Amygdala (tissue), 56 donors: ENCODE measurements at places on chromosomes 12 and 14.
A peak's percentile ranks its signal among the peaks of the same experiment; 100 is the strongest.

DNA sequence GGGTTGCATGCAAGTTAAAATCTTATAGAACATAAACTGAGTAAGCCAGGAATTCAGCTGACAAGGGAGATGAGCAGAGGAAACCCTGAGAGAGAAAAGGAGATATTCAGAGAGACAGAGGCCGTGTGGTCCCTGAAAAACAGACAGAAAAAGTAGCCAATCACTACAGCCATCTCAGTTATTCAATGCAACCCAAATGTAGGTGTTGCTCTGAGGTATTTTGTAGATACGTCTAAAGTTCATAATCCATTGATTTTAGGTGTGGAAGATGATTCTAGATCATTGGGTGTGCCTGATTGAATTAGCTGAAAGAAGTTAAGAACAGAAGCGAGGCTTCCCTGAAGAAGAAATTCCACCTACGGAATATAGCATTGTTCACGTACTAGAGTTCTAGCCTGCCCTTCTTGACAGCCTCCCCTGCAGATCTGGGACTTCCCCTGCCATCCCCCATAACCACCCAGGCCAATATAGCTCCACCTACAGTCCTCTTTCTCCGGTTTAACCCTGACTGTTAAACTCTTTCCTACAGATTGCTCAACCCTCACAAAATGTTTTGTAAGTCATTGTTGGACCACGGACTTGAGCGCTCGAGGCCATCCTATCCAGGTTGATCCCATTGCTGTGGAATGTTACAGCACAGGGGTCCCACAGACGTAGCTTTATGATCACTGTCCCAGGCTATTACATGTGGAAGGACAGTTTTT is 21.7 kb downstream of the AICDA start:
- DNase-seq, result no peak

GRCh38 chr12:24127919-24128721 is 178.7 kb upstream of the SOX5 start:
- no peak for DNase-seq

DNA sequence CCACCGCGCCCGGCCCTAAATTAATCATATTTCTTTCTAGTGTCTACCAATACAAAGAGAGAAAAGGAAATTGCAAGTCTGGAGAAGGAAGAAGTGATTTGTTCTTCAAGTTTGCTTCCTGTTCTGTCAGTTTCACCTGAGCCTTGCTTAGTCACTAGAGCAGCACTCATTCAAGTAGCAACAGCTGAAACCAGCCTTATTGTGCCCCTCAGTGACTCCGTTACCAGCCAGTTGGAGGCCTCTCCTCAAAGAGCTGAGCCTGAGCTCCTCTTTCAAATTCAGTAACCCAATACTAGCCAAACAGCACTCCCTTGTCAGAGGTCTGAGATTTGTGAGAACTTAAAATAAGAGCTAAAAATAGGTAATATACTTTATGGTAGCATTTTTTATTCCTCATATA is 17.4 kb downstream of the PAWR start:
- DNase-seq, result no peak

GRCh38 chr12:85260896-85261295 is 19.1 kb upstream of the ALX1 start:
- no peak for DNase-seq

DNA sequence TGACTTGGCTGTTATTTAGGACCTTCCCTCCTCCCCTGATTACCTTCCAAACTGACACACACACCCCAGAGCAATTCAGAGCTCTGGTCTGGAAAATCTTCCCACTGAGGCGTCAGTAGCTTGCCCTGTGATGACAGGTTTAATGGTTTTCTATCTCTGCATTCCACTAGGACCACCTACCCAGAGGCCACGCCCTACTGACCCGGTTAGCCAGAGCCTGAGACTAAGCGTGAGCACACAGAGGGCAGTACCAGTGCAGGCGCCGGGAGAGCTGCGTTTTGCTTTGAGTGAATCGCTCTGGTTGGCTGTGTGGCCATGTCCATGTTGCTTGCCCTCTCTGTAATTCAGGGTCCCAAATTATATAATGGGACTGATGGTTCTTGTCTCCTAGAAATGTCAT is 36.2 kb upstream of the ATP2A2 start:
- no peak for DNase-seq

GRCh38 chr12:95874452-95874851 is 15.7 kb downstream of the SNRPF start:
- no peak for DNase-seq

- no peak for DNase-seq
Observed at GRCh38 chr12:56107242-56107641, 2.9 kb downstream of the PA2G4 start.

GRCh38 chr14:103241531-103241930 is 92.5 kb upstream of the EIF5 start:
- DNase-seq, result no peak

- peak; percentile 2 for DNase-seq
Observed at GRCh38 chr12:90253674-90254181, 545.1 kb upstream of the ATP2B1 start.
